Forelimb muscle (tissue), 1 donor: ENCODE measurements at places on chromosomes 11 and 22. TPM values are rescaled to one million over a fixed set of nuclear protein-coding genes. Genes with fewer than 3 reads are reported as not detected.
A peak's percentile ranks its signal among the peaks of the same experiment; 100 is the strongest.

Gene SUSD2
- 0.91 TPM for polyA plus RNA-seq

DNA sequence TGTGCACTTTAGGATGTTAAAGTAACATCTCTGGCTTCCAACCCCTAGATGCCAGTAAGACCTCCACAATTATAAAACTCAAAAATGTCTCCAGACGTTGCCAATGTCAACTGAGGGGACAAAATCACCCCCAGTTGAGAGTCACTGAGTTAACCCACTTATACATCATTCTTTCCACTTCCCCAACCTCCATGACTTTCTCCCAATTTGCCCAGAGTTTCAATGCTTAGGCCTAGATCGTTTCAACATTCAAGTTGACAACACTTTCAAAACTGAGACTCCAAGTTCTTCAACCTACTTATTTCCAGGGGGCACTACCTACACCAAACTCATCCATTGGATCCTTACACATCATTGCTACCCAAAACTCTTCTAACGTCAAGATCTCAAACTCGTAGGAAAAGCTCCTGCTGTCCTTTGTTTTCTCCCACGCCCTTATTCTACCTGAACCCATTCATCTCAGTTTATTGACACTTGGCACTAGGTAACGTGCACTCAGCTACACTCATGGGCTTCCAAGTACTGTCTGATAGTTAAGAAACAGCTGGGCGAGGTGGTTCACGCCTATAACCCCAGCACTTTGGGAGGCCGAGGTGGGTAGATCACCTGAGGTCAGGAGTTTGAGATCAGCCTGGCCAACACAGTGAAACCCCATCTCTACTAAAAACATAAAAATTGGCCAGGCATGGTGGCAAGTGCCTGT, 24.5 kb downstream of the RBFOX2 start:
- DNase-seq = no peak

- no peak for DNase-seq
These were observed 1.7 kb downstream of the CTSD start for GRCh38 chr11:1761857-1762536.

Gene RPS6KB2
- polyA plus RNA-seq = 32.0 TPM

DNA sequence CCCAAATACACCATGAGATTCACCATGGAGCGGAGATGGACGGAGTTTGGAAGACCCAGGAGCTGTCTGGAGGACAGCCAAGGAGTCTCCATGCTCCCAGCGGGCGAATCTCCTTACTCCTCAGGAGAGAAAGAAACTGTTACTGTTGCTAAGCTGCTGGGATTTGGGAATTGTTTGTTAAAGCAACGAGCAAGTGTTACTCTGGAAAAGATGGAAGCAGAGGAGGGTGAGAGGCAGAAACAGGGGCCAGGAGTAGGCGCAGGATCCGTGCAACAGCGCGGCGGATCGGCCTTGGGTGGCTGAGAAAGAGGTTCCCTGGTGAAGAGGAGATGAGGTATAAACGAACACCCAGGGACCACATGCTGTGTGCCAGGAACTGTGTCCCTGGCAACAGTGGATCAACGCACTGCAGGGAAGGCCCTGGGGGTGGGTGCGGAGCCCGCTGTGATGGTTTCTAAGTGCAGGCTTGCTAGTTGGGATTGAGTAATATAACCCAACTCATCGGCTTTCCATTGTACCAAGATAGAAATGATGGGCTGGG, 1436.4 kb downstream of the BRD1 start:
- DNase-seq = no peak

Gene E2F8
- 22.4 TPM for polyA plus RNA-seq

DNA sequence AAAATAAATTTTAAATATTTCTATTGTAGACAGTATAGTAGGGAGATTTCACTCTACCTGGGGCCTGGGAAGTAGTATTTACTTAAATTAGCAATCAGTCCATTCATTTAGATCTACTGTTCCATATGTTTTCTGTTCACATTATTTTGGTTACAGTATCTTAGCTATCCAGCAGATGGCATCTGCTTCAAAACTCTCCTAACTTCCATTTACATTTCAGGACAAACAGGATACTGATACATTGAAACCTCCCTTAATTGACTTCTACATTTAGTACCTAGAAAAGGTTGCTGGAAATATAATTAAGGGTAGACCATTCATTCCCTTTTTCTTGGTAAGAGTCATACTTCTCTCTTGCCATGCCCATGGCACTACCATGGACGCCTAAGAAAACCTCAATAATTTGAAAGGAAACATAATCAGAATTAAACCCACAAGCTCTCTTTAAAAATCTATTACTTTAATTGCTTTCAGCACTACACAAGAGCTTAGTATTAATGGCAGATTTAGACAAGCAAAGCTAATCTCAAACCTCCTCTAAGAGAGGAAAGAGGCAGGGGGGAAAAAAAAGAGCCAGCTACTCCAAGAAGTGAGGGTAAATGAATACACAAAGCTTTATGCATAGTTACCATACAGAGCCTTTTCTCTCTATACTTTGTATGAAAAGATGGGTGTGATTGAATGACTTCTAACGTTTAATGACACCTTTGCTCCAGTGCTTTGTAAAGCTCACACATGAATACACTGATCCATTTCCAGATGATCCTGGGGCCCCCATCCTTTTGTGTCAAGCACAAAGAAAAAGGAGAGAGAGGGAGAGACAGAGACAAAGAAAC, 131.2 kb upstream of the MTMR2 start:
- DNase-seq = no peak

DNA sequence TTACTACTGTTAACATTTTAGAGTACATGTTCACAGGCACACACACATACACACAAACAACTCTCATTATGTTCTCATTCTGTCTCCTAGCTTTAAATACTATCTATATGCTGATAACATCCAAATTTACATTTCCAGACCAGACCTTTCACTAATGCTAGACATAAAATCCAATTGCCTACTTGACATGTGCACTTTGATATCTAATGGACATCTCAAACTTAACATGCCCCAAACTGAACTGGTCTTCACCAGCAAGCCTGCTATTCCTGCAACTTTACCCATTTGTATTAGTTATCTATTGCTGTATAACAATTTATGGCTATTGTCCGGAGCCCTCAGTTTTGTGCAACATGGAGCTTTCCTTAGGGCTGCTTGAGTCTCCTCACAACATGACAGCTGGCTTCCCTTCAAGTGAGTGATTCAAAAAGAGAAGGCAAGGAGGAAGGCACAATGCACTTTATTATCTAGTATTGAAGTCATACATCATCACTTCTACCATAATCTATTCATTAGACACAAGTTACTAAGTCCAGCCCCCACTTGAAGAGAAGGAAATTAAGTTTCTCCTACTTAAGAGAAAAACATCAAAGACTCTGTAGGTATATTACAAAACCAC, 3.0 kb downstream of the SLC36A4 start:
- no peak for DNase-seq

GRCh38 chr11:134901955-134902918, 490.2 kb upstream of the B3GAT1 start:
- DNase-seq = peak; percentile 47

DNA sequence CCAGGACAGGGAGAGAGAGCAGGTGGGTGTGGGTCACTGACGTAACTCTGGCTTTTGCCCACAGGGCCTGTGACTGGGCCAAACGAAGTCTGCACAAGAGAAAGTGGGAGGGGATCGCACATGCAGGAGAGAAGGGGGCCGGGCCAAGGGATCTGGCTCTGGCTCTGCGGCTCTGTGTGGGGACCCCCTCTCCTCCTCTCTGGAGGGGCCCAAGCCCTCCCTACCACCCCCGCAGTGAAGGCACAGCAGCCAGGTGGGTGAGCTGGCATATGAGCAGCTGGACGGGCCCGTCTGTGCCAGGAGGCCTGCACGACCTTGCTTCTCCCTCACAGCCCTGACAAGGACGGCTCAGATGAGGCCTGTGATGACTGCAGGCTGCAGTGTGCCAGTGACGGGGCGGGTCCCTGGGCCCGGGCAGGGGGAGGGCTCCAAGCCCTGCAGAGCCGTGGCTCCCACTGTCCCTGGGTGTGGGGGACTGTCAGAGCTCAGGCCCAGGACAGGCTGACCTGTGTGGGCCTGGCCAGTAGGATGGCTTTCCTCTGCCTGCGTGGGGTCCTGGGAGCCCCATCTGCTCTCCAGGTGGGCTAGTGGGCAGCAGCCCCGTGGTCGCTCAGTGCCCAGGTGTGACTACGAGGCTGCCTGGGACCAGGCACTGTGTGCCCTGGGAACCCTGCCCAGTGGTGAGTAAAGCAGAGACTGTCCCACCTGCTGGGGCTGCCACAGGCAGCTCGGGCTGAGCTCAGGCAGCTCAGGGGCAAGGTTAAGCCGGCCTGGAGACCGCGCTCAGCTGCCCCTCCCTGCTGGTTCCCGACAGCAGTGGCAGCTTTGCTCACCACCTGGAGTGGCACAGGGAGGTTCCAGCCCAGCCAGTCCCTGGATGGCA, 22.2 kb downstream of the MRGPRG start:
- no peak for DNase-seq

Gene TSSK2
- not detected for polyA plus RNA-seq

GRCh38 chr11:84164728-84165127, 878.6 kb upstream of the CCDC90B start:
- DNase-seq = no peak

DNA sequence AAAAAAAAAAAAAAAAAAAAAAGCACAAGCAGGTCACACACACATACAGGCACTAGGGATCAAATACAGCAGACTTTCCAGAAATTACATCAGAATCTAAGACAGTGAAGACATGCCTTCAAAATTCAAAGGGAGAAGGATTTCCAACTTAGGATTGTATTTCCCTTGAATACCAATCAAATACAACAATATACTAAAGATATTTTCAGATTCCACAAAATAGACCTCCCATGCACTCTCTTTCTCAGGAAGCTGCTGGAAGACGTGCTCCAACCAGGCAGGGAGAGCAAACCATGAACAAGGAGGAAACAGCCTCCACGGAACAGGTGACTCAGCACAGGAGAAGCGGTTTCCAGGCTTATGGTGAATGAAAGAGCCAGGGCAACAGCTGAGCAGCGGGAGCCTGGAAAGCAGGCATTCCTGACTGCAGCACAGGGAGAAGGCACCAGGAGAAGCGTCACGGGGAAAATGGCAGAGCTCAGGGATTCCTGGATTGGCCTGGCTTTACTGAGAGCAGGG, 32.0 kb downstream of the TMEM184B start:
- DNase-seq = no peak
